ENCODE measurements at places on chromosomes 5 and 9.

- DNase-seq = no peak
Measured at GRCh38 chr9:115291841-115292240, 173.9 kb upstream of the TNC start.

GRCh38 chr9:32644698-32645097 is 9.2 kb upstream of the TAF1L start:
- no peak for DNase-seq

DNA sequence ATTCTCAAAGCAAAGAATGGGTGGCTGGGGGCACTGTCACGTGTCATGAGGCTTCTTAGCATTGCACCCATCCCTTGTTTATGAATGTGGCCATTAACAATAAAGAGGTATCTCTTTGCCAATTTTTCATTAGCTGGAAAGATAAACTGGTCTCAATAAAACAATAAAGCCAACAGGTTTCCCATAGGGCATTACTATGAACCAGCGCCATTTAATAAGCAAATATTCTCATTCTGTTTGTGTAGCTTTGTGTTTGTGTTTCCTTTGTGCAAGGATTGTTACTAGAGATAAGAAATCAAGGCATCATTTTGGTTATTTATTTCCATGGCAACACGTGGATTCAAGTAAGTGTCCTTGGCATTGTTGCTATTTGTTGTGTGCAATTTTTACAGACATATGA is 37.6 kb upstream of the CAST start:
- DNase-seq = no peak

DNA sequence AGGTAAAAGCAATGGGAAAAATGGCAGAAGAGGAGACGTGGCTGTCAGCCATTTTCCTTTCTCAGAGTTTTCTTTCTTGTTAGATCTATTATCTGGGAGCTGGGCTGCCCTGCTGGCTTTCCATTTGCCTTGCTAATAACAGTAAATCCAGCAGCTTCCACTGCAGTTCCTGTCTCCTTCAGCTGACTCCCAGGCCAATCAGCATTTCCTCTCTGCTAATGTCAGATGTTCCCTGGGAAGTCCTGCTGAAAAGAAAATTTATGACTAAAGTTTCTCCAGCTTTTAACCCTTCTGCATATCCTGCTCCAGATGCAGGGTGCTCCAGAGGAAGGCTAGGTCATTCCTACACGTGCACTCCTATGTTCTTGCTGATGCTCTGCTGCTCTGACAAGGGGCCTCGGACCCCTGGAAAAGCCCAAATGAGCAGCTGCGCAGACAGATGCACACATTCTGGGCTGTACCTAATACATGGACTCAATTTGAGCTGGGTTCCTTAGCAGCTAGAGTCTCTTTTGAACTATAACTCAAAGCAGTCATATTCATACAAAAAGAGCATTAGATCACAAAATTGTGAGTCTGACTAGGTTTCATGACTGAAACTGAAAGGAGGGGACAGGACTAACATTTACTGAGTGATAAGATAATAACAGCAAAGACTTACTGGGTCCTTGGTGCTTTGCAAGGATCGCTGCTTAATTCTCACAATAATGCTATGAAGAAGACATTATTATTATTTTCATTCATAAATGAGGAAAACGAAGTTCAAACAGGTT is 182.2 kb downstream of the MAPKAP1 start:
- DNase-seq = no peak

DNA sequence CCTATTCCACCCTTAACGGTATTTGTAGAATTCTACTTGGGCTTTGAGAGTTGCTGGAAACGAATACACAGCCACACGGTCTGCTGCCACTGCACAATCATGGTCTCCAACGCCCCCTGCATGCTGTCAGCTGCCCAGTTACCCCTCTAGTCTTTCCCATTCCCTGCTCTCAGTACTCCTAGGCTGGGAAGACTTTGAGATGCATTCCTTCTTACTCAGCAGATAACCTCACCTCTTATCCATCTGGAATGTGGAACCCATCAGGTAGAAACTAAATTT is 92.8 kb downstream of the ANKH start:
- no peak for DNase-seq

- no peak for DNase-seq
Measured at GRCh38 chr5:42872865-42873264, 61.2 kb upstream of the SELENOP start.

- peak; percentile 49 for DNase-seq
Measured at GRCh38 chr5:113378959-113379541, 55.7 kb downstream of the TSSK1B start.

DNA sequence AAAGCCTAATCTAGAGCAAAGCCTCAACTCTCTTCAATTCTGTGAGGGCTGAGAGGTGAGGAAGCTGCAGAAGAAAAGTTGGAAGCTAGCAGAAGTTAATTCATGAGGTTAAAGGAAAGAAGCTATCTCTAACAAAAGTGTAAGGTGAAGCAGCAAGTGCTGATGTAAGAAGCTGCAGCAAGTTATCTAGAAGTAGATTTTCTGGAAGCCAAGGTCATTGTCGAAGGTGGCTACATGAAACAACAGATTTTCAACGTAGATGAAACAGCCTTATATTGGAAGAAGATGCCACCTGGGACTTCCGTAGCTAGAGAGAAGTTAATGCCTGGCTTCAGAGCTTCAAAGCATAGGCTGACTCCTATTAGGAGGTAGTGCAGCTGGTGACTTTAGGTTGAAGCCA is 42.0 kb downstream of the SREK1 start:
- no peak for DNase-seq

DNA sequence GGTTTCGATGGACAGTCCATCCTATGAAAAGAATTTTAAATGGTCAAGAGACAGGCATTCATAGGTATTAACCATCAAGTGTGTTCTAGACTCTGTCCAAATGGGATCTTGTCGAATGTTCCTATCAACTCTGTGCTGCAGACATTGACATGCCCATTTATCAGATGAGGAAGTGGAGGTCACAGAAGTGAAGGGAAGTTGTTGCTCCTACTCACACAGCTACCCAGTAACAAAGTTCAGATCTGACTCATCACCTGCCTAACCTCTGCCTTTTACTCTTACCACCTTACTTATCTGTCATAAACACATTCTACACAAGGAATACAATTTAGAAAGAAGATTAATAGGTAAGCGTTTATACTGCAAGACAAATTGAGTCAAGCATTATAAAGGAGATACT is 426.2 kb upstream of the BRINP1 start:
- DNase-seq = no peak

GRCh38 chr9:32672469-32672868 is 37.0 kb upstream of the TAF1L start:
- DNase-seq = no peak

DNA sequence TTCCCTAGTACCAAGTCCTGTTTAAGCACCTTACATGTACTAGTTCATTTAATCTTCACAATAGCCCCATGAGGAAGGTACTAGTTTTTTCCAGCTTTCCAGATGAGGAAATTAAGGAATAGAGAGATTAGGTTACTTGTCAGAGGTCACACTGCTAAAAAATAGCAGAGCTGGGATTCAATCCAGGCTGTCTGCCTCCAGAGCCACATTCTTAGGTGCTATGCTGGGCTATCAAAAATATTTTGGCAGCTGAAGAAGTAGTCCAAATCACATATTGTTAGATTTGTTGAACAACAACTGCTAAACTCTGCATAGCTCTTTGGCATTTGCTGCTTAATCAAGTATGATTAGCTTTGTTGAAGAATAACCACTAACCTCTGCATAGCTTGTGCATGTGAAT is 591.5 kb upstream of the KLF4 start:
- DNase-seq = no peak

DNA sequence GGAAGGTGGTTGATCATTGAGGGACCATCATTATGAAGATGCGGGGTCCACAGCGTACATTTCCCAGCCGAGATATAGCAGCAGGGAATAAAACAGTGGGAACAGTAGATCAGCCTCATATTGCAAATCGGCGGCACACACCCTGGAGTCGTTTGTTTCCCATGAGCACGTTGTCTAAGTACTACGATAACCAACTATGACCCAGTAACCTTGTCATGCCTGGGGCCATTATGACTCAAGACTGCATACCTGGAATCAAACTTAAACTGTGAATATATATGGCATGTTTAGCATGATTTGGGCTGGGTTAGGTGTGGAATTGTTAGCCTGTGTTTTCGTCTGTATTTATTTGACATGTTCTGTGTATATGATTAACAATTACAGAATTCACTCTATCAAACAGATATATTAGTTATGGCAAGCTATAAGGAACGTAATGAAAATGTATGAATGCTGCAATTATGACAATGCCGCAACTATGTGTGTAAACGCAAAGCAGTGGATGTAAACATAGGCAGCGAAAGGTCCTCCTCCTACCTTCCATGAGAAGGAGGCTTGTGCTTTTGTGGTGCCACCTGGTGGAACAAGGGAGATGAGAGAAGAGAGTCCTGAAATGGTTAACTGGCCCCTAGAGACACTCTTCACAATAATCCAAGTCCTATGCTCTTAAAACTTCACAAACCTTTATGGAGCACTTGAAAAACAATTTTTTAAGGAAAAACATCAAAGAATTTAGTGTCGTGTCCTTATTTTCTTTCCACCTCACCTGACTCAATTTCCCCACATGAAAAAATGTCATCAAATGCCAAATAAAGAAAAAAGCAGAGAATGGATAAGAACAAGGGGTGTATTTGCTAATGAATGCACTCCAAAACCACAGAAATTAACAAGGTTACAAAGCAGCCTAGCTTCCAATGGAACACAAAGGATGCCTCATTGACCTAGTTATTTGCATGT is 47.1 kb downstream of the SEMA5A start:
- no peak for DNase-seq

GRCh38 chr5:169649486-169649885 is 12.4 kb downstream of the DOCK2 start:
- DNase-seq = no peak

GRCh38 chr9:114001794-114002261 is 76.3 kb downstream of the AMBP start:
- DNase-seq = no peak

All from NCI-H1694 (cell line).